ENCODE measurements at places on chromosomes 12 and 14. TPM values are rescaled to one million over a fixed set of nuclear protein-coding genes. Genes with fewer than 3 reads are reported as not detected.

GRCh38 chr14:100587086-100587762 is at the start of gene BEGAIN:
TSS of gene BEGAIN (minus strand) at chr14:100587417. CDS start at chr14:100587290, 127 bp downstream.
- DNase-seq: peak; percentile 90

GRCh38 chr14:35161231-35161630 is 38.9 kb downstream of the PRORP start:
- no peak for DNase-seq

Gene SDS
- under 0.01 TPM for total RNA-seq

DNA sequence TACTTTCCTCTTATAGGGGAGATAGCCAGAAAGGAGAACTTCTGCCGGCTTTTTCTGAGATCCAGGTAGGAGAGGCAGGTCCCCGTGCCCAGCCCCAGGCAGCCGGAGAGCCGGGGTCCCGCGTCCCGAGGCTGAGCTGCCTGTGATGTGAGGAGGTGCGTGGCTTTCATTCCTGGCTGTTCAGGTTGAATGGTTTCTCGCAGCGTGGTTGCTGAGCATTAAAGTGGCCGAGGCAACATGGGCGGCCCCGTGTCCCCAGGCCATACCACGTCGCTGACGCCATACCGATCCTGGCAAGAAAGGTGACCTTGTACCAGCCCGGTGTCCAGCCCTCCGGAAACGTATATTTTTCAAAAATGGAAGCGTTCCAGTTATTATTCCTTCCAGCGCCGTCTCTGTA is 116.7 kb upstream of the MYL2 start:
- no peak for DNase-seq

GRCh38 chr12:63420206-63420644 is 248.1 kb downstream of the DPY19L2 start:
- no peak for DNase-seq

Gene RPS6KA5
- total RNA-seq: 1.4 TPM

- DNase-seq: no peak
These were observed 26.2 kb upstream of the HSP90B1 start for GRCh38 chr12:103903993-103904392.

Gene ATL1
- 6.5 TPM for total RNA-seq

Gene VASH1
- total RNA-seq: 5.6 TPM

DNA sequence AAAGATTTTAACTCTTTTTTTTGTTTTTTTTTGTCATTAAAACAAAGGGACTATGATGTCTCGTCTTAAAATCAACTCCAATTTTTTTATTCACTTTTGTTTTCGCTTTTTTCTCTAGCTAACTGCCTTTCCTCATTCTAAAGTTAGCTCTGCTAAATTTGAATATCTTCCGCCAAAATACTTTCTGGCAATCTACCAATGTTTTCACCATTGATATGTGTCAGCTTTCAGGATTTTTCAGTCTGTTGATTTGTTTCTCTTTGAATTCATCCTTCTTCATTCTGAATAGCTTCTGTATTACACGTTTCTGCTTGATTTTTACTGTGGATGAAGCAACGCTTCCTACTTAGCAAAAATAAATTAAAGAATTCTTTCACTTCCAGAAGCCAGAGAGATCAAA is 38.7 kb upstream of the NOVA1 start:
- DNase-seq: no peak

DNA sequence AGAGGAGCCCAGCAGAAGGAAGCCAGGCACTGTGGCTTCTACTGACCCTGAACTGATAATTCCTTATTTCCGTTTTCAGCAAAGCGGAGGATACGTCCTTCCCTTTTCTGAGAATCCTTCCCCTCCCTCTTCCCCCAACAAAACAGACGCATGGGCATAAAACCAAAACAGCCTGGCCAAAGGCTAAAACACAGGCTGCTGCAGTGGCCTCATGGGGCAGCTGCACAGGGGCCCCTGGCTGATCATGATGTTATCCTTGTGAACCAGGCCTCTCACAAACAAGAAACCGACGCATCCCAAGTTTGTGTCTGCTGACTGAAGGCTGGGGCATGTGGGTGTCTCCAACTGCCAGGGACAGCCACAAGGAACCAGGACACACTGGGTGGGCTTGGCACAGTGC is 23.4 kb upstream of the STON2 start:
- DNase-seq: no peak

GRCh38 chr14:52706286-52706685 is 714 bp upstream of the PSMC6 start:
- no peak for DNase-seq

DNA sequence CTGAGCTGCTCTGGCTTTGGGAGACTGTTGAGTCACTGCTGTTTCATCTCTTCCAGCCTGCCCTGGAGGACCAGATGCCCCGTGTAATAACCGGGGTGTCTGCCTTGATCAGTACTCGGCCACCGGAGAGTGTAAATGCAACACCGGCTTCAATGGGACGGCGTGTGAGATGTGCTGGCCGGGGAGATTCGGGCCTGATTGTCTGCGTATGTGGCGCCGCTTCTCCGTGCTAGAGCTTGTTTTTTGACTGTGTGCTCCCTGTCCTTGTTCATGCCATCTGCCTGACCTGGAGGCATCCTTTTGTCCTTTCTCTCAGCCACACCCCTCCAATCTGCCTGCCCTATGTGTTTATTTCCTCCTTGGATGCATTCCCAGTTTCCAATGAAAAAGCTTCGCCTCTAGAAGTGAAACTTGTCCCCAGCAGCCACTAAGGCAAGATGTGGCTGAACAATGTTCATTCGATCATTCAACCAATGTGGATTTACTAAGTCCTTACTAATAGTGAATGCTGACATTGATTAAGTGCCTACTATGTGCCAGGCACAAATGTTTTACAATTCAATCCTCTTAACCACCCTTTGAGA is 98.6 kb downstream of the NT5DC3 start:
- DNase-seq: no peak

DNA sequence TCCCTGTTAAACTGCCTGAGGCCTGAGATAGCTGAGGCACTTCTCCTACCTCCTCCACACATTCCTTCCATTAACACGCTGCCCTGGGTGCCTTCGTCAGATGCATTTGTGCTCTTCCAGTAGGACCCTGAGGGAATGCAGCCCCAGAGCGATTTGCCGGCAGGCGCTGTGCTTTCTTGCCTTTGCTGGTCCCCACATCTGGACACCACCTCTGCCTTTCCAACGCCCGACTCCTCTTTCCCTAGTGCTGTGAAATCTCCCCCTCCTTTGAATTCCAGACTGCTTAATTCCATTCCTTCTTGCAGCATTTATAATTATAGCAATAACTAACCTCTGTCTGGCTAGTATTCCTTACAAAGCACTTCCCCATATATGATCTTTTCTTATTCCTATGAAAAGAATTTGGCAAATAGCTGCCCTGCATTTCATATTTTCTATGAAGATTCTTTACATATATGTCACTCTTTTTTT is 88.4 kb downstream of the C12orf75 start:
- no peak for DNase-seq

- peak; percentile 95 for DNase-seq
These were observed 20.5 kb downstream of the TTC7B start for GRCh38 chr14:90795744-90796143.

Gene COX8C
- not detected for total RNA-seq

DNA sequence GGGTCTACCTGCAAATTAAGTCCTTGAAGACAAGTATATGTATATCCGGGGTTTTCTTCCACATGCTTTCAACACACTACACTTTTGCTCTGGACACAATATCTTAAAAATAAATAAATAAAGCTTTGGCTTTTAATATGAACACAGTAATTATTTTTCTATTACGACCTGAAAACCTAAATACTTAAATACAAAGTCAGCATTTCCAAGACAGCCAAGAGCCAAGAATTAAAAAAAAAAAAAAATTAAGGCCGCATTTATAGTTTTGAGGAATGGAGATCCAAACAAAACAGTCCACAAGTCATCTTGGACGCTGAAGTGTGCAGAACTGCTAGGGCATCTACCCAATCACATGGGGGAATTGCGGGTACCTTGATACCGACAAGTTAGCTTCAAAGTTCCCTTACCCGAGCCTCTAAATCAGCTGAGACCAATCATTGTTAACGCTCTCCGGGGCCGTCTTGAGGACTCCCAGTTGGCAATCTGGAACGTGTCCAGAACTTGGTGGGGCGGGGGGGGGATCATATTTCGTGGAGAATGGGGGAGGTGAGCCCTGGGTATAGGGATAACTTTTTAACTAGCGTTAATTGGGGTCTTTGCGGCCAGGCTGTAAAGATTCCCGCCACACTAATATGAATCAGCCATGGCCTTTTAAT is 731 bp upstream of the PCNX4 start:
- peak; percentile 79 for DNase-seq

GRCh38 chr12:19937161-19937560 is 431.2 kb upstream of the PDE3A start:
- no peak for DNase-seq

Gene ZNF385A
- total RNA-seq: 0.88 TPM

DNA sequence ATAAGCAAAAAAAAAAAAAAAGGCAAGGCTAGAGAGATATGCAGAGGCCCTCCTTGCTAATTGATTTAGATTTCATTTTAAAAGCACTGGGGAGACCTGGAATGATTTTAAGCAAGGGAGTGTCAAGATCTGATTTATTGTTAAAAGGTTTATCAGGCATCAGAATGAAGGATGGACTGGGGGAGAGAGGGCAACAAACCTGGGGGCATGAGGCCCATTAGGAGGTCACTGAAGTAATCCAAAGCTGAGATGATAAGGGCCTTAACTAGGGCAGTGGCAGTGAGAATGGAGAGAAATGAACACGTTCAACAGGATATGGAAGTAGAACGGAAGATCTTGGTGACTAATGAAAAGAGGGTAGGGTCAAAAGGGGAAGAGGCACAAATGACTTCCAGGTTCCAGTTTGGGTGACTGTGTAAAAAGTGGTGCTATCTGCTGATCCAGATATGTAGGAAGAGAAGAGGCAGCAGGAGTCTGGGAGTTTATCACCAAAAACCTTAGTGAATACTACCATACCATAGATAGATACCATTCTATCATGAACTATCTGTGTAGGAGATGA is 24.0 kb downstream of the KITLG start:
- no peak for DNase-seq

Gene C12orf42
- not detected for total RNA-seq

Gene HOXC4
- total RNA-seq: 3.3 TPM

DNA sequence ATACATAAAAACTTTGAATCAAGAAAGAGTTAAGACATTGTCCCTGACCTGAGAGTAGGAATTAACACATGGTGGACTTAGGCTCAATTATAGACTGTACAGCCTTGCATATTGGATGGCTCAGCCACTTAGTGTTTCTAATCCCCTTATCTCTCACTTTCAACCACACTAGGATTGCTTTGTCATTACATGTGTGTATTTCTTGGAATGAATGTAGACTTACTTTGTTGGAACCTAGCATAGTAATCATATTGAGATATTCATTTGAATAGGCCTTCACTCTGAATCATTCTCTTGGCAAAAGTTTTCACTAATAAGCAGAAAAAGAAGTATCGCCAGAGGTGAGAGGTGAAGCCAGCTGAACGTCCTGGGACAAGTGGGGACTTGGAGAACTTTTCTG is 1973.9 kb upstream of the FLRT2 start:
- no peak for DNase-seq

DNA sequence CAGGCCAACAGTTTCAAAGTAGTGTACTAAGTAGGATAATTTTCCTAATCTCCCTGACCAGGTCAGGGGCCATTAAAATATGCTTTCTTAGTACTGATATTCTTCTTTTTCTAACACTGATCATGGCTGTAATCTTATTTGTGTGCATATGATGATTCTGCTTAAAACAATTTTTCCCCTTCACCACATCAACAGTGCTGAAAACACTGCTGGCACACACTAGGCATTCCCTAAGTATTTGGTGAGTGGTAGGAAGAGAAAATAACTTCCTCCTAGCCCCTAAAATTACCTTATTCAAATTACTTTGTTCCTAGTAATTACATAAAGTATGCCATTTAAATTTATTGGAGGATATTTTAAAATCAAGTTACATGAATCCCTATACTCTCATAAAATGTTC is 49.9 kb upstream of the BBS10 start:
- DNase-seq: no peak

Gene ANKRD52
- total RNA-seq: 18.8 TPM

DNA sequence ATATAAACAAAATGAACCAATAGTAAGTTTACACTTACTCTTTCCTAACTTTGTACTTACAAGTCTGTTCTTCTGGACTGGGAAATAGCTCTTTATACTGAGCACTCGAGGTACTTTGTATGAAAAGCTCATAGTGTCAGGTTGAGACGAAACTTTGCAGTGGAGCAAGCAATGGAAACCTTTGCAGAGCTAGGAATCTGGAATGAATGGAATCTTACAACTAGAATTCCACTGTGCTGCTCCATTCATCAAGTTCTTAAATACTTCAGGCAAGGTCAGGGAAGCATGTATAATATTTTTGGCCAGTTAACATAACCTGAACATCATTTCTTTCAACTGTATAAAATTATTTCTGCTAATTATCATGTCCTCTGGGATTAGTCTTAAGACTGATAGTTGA is 1327.5 kb upstream of the FLRT2 start:
- DNase-seq: no peak

DNA sequence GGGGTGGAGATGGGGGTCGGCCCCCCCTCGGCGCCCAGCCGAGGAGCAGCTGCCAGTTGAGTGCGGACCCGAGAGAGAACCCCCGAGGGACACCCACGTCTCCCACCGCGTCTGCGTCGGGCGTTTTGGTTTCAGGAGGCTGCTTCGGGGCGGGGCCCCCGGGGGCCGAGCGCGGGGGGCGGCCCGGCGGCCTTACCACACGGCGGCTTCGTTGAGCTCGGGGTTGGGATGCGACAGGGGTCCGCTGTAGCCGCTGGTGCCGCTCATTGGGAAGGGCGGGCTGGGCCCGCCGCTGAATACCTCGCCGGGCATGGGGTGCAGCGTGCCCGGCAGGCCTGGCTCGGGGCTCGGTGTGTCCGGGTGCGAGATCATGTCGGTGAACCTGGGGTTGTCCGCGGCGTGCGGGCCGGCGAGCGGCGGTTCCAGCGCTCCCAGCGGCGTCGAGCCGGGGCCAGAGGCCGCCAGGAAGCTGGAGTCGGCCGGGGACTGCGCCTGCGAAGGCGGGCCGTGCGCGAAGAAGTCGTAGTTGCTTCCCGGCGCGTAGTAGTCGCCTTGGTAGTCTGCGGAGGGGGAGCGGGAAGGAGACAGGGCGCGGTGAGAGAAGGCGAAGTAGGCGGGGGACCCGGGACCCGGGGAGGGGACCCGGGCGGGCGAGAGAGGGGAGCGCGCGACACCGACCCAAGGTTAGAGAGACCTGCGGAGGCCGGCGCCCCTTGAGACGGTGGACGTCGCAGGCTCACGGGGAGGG is 8.5 kb downstream of the LHX5 start:
- peak; percentile 81 for DNase-seq

All from osteoblast (primary cell).